AG09309 (cell line): ENCODE measurements at places on chromosomes 3 and 15.

GRCh38 chr15:62026487-62027262 lies 33.6 kb downstream of the VPS13C start:
- no peak for DNase-seq

- DNase-seq, result no peak
Observed at GRCh38 chr3:76011121-76011520, 225.8 kb upstream of the ZNF717 start.

- no peak for DNase-seq
Observed at GRCh38 chr3:190116551-190117067, 4.1 kb downstream of the P3H2 start.

GRCh38 chr3:149174901-149175300 lies 45.5 kb downstream of the HPS3 start:
- no peak for DNase-seq

GRCh38 chr3:172700936-172701455 lies 9.9 kb downstream of the NCEH1 start:
- DNase-seq, result no peak

DNA sequence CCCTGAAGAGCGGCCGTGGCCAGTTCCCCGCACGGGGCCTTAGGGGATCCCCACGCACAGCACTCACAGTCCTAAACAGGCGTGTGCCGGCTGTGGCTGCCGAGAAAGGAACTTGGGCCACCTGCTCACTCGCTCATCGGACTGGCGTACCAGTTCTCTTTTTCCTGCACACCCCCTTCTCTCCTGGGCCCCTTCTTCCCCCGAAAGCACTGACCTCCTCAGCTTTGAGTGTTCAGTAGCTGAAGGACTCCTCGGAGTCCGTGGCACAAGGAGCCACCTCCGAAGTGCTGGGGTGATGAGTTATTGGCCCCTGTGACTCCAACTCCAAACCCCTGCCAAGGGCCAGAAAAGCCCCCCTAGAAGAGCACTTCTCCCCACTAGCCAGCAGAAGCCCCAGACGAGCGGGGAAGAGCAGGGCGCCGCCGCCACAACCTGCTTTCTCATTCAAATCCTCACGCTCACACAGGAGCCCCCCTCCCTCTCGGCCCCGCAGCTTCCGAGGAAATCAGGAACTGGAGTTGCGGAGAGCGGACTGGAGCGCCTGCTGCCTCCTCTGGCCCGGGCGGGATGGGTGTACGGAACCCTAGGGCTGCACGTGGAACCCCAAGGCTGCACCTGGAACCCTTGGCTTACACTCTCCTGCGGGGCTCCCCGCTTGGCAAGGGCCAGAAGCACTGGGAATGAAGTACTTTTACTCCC lies at the start of gene PLCH1:
Gene PLCH1 (minus strand): TSS at position 446 of the 699 bp plus-strand sequence. CDS start 40,847 bp downstream, outside the sequence.
- no peak for DNase-seq

DNA sequence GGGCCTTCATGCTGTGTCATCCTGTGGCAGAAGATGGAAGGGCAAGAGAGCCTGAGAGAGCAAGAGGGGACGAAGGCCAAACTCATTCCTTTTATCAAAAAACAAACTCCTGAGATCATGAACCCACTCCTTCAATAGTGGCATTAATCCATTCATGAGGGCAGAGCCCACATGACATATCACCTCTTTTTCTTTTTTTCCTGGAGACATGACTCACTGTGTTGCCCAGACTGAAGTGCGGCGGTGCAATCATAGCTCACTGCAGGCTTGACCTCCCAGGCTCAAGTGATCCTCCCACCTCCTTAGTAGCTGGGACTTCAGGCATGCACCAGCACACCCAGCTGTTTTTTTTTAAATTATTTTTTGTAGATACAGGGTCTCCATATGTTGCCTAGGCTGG lies 92.0 kb upstream of the RNU6-1 start:
- DNase-seq, result no peak

GRCh38 chr15:33150971-33151370 lies 43.5 kb downstream of the FMN1 start:
- DNase-seq, result no peak

DNA sequence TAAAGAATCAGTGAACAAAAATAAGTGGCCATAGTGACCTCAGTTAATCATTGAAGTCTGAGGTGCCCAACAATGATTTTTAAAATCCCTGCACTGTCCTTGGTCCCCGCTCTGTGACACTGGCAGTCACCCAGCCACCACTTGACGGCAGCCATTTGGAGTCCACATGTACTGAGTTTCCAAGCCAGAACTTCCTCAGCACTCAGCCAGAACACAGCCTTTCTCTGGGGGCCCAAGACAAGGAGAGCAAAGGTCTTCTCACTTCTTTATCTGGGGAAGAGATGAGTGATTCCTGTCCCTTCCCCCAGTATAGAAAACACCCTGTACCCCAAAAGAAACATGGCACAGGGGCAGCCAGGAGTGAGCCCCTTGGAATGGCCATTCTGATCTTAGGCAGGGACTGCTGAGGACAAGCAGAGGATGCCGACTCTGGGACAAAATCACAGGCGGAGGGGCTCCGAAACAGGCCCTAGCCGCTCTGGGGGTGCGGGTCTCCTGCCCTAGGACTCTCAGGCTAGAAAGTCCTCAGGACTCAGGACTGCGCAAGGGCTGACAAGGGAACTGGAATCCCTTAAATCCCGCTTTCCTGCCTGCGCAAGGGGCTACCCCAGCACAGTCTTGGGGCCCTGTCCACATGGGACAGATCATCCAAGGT lies 12.8 kb downstream of the PAK6 start:
- DNase-seq, result no peak

DNA sequence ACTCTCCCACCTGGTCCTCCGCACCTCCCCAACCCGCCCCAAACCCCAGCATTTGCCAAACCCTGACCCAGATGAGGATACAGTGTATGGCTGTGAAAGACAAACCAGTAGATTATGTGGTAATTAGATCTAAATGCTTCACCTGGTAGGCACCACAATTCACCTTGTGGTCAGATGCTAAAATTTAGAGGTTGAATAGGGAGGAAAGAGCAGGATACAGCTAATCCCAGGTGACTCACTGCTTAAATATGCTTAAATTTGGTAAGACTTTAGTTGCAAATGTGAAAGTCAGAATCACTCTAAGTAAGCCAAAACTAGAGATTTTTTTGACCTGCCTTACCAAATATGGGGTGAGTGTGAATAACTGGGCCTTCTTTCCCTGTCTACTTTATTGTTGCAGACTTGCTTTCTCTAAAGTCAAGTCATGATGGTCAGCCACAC lies 105.5 kb downstream of the MME start:
- DNase-seq, result peak; percentile 72

DNA sequence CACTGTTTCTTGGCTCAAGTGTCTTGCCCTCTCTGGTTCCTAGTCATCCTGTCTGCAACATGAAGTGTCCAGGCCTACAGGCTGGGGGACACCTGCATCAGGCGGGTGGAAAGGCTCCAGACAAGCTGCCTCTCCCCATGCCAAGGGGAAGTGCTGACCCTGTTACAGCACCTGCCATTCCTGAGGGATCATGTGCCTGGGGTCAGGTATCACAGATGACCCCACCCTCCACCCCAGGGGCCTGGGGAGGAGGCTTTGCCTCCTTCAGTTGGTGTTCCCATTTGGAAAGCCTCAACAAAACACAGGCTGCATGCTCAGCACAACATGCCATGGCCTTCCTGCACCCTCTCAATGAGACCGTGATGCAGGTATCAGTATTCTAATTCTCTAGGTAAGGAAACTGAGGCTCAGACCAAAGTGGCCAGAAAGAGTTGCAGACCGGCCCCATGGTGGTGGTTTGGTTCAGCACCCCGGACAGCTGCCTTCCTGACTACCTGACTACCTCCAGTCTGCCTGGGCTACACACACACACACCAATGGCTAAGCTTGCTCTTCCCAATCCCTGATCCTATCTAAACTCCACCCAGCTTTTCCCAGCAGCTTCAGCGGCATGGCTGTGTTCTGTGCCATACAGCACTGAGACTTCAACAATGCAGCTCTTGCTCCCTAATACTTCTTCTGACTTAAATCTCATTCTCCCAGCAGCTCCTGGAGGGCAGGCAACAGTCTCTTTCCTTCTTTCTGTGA lies 69.7 kb upstream of the LINGO1 start:
- no peak for DNase-seq
